ENCODE measurements at places on chromosomes 6 and 20. TPM values are rescaled to one million over a fixed set of nuclear protein-coding genes. Genes with fewer than 3 reads are reported as not detected.
A peak's percentile ranks its signal among the peaks of the same experiment; 100 is the strongest.

GRCh38 chr6:119686644-119687043, 337.1 kb upstream of the MAN1A1 start:
- no peak overlapping the region for H3K27ac ChIP-seq
- H3K4me1 ChIP-seq, result no peaks in the 10 kb centered on the region
- no peaks in the 10 kb centered on the region for H3K36me3 ChIP-seq

DNA sequence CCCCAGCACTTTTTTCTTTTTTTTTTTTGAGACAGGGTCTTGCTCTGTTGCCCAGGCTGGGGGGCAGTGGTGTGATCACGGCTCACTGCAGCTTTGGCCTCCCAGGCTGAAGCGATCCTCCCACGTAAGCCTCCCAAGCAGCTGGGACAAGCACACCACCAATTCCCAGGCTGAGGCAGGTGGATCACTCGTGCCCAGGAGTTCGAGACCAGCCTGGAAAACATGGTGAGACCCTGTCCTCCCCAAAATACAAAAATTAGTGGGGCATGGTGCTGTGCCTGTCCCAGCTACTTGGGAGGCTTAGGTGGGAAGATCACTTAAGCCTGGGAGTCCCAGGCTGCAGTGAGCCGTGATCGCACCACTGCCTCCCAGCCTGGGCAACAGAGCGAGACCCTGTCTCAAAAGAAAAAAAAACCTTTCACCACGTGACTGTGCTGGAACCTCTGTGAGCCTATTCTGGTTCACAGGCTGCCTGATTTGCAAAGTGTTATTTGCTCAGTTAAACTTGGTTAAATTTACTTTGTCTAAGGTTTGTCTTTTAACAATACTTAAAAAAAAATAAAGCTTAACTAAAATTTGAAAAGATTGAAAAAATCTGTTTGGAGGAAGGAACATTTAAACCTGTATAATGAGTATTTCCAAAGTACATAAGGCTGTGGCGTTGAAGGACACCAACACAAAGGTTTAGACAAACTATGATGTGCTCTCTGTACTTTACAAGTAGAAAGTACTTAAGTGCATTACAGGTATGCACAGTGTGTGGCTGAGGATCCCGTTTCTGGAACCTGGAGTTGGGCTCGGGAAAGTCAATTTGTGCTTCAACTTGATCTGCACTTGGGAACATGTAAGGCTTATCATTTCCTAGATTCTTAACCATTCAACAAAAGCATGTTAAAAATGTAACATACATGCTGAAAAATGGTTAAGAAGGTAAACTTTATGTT, 55.0 kb downstream of the PPP1R3G start:
- no peaks in the 10 kb centered on the region for H3K4me1 ChIP-seq
- no peak overlapping the region for H3K4me3 ChIP-seq
- no peak for DNase-seq
- no peak overlapping the region for H3K27ac ChIP-seq
- no peaks in the 10 kb centered on the region for H3K36me3 ChIP-seq
- H3K27me3 ChIP-seq, result no peaks in the 10 kb centered on the region

DNA sequence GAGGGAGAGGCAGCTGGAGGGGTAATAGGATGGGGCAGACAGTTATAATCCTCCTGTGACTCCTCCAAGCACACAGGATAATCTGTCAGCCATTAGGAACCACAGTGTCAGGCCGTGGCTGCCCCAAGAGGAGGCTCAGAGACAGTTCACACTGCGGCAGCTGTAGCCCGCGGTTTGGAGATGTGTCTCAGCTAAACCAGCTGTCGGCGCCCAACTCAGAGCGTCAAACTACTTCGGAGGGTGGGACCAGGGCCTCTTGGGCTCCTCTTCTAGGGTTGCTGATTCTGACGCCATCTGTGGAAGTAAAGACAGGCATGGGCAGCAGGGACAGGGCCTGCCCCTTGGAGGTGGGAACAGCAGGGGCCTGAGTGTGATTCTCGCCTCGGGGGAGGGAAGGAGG, 309.8 kb downstream of the CDC5L start:
- H3K4me1 ChIP-seq, result no peaks in the 10 kb centered on the region
- no peaks in the 10 kb centered on the region for H3K36me3 ChIP-seq
- H3K4me3 ChIP-seq, result no peak overlapping the region

- no peaks in the 10 kb centered on the region for H3K4me1 ChIP-seq
- H3K27me3 ChIP-seq, result no peaks in the 10 kb centered on the region
- no peak for DNase-seq
- H3K27ac ChIP-seq, result no peak overlapping the region
- no peak overlapping the region for H3K4me3 ChIP-seq
- no peaks in the 10 kb centered on the region for H3K36me3 ChIP-seq
Measured at GRCh38 chr20:24821391-24821790, 127.7 kb upstream of the CST7 start.

- no peaks in the 10 kb centered on the region for H3K4me1 ChIP-seq
- DNase-seq, result no peak
- no peak overlapping the region for H3K27ac ChIP-seq
- no peaks in the 10 kb centered on the region for H3K27me3 ChIP-seq
- H3K36me3 ChIP-seq, result no peaks in the 10 kb centered on the region
Measured at GRCh38 chr6:49384904-49385303, 78.1 kb downstream of the MMUT start.

- H3K4me3 ChIP-seq, result no peak overlapping the region
- H3K4me1 ChIP-seq, result no peaks in the 10 kb centered on the region
- no peaks in the 10 kb centered on the region for H3K36me3 ChIP-seq
- no peak for DNase-seq
Measured at GRCh38 chr6:38459291-38459690, 180.4 kb downstream of the BTBD9 start.

DNA sequence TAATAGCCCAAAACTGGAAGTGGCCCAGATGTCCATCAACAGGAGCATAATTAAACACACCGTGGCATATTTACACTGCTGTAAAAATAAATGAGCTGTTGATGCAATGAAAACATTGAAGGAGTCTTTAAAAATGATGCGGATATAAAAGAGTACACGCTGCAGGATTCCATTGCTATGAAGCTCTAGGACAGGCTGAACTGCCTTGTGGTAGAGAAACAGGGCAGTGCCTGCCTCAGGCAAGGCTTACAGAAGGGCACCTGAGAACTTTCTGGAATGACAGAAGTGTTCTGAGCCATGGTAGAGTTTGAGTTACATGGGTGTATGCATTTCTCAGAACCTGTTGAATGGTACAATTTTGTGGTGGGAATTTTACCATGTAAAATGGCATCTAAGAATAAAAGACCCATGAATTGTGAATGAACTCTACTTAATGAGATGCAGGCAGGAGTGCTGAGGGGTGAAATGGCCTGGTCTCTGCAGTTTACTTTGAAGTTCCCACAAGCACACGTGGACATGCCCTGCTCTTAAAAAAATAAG, 45.3 kb upstream of the RIN2 start:
- no peak for DNase-seq
- H3K36me3 ChIP-seq, result no peaks in the 10 kb centered on the region
- H3K4me3 ChIP-seq, result no peak overlapping the region

DNA sequence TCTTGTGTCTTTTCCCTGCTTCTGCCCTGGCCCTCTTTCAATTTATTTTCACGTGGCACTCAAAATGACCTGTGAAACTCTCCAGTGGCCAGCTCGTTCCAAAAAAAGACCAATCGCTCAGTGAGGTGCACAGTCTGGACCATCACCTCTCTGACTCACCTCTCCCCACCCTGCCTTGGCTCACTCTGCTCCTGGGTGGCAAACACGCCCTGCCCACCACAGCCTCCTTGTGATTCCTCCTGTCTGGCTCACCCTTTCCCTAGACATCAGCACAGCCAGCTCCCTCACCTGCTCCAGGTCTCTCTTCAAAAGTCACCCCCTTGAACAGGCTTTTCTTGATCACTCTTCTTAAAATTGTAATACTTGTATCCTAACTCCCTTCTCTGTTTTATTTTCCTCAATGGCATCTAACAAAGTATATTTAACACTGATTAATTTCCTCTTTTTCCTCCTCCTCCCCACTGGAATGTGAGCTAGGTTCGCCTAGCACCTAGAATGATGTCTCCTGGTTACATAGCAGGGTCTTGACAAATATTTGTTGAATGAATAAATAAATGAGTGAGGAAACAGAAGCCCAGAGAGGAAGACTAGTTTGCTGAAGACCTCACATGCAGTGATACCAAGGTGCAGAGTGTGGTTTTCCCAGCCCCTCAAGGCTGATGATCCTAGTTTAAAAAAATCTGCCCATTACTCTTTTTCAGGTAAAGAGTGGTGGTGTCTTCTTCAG, 109.0 kb downstream of the GJA10 start:
- H3K4me1 ChIP-seq, result peaks cover 24% of the 10 kb centered on the region
- H3K27ac ChIP-seq, result no peak overlapping the region
- no peaks in the 10 kb centered on the region for H3K27me3 ChIP-seq
- no peak overlapping the region for H3K4me3 ChIP-seq
- DNase-seq, result no peak
- H3K36me3 ChIP-seq, result peaks cover 17% of the 10 kb centered on the region

DNA sequence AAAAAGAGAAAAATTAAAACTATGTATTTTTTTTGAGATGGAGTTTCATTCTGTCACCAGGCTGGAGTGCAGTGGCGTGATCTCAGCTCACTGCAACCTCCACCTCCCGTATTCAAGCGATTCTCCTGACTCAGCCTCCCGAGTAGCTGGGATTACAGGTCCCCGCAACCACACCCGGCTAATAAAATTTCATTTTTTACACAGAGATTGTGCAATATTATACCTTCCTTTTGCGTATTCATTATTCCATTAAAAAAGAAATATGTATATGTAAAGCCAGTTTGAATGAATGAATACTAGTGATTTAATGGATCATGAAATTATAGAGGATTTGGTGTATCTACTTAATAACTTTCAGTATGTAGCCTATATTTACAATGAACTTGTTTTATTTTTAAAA, 38.2 kb upstream of the CTAGE9 start:
- H3K36me3 ChIP-seq, result no peaks in the 10 kb centered on the region
- H3K27ac ChIP-seq, result no peak overlapping the region
- DNase-seq, result no peak
- no peaks in the 10 kb centered on the region for H3K27me3 ChIP-seq

GRCh38 chr6:45592991-45593390, 215.3 kb upstream of the SUPT3H start:
- H3K27ac ChIP-seq, result no peak overlapping the region
- DNase-seq, result no peak
- H3K27me3 ChIP-seq, result no peaks in the 10 kb centered on the region
- H3K36me3 ChIP-seq, result no peaks in the 10 kb centered on the region
- peaks cover 10% of the 10 kb centered on the region for H3K4me1 ChIP-seq

- no peaks in the 10 kb centered on the region for H3K4me1 ChIP-seq
- no peaks in the 10 kb centered on the region for H3K27me3 ChIP-seq
- no peak overlapping the region for H3K4me3 ChIP-seq
Measured at GRCh38 chr6:153170511-153170910, 39.4 kb upstream of the RGS17 start.

GRCh38 chr20:58112017-58112781, 116.3 kb downstream of the ANKRD60 start:
- H3K36me3 ChIP-seq, result no peaks in the 10 kb centered on the region
- peaks cover 12% of the 10 kb centered on the region for H3K27me3 ChIP-seq
- no peaks in the 10 kb centered on the region for H3K4me1 ChIP-seq

- H3K4me1 ChIP-seq, result no peaks in the 10 kb centered on the region
- peak overlapping the region; percentile 45 for H3K27ac ChIP-seq
- H3K4me3 ChIP-seq, result peak overlapping the region; percentile 30
- no peak for DNase-seq
Measured at GRCh38 chr6:135880066-135880972, 28.8 kb downstream of the PDE7B start.

DNA sequence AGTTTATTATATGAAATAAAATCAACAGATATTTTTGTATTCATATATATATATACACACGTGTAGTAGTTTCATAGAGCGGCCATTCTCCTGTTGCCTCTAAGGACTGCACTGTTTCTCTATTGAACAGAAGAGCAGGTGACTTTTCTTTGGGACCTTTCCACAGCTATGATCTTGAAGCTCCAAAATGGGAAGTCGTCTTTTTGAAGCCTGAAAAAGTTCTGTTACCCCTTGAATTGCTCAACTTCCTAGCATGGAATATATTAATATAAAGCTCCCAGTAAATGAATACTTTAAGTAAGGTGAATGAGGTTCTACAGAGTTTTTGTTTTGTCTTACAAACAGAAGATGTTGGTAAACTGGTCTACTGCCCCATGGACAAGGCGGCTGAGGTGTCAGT, 42.2 kb upstream of the ADTRP start:
- DNase-seq, result no peak
- H3K36me3 ChIP-seq, result no peaks in the 10 kb centered on the region
- H3K4me3 ChIP-seq, result no peak overlapping the region
- H3K27ac ChIP-seq, result no peak overlapping the region

DNA sequence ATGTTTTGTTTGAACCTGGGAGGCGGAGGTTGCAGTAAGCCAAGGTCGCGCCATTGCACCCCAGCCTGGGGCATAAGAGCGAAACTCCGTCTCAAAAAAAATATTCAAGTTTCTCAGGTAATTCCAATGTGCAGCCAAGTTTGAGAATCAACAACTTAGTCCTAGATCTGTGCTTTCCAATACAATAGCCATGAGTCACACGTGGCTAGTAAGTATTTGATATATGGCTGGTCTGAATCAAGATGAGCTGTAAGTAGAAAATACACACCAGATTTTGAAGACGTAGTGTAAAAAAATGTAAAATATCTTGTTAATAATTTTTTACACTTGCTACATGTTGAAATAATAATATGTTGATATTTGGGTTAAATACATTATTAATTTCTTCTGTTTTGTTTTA, 35.0 kb upstream of the BTBD3 start:
- H3K4me3 ChIP-seq, result no peak overlapping the region
- no peaks in the 10 kb centered on the region for H3K4me1 ChIP-seq
- H3K27ac ChIP-seq, result no peak overlapping the region
- no peaks in the 10 kb centered on the region for H3K27me3 ChIP-seq
- H3K36me3 ChIP-seq, result no peaks in the 10 kb centered on the region

The CSNK2A1 gene
- 132 TPM for total RNA-seq

The SMPD2 gene
- 2.1 TPM for total RNA-seq

The TEAD3 gene
- total RNA-seq, result 54.4 TPM

The NHLRC1 gene
- 0.94 TPM for total RNA-seq

All from heart right ventricle (tissue), 16 donors.